Mucosa of descending colon (tissue), 3 donors: ENCODE measurements at places on chromosomes 2 and 18. TPM values are rescaled to one million over a fixed set of nuclear protein-coding genes. Genes with fewer than 3 reads are reported as not detected.

Gene VWC2L
- total RNA-seq, result not detected

Gene CRYGC
- not detected for total RNA-seq

Gene SERTAD2
- total RNA-seq, result 17.3 TPM

Gene FAM110C
- 33.6 TPM for total RNA-seq

Gene SCYGR4
- total RNA-seq, result not detected

Gene HOXD12
- total RNA-seq, result not detected

Gene TUBA4B
- total RNA-seq, result not detected

Gene HOXD10
- total RNA-seq, result 1.8 TPM

Gene ATP8B1
- total RNA-seq, result 175 TPM

Gene ALKAL2
- total RNA-seq, result 2.2 TPM

Gene CRYBA2
- total RNA-seq, result 5.0 TPM

Gene DUSP2
- 1.5 TPM for total RNA-seq

Gene REG1A
- total RNA-seq, result 885 TPM

Gene SIGLEC15
- not detected for total RNA-seq

Gene TWIST2
- 3.1 TPM for total RNA-seq

Gene NEURL3
- total RNA-seq, result 2.3 TPM

Gene TEX44
- not detected for total RNA-seq

Gene TMEM247
- total RNA-seq, result not detected

Gene G6PC2
- total RNA-seq, result not detected

Gene KLHL30
- 0.17 TPM for total RNA-seq

Gene MYO1B
- 64.8 TPM for total RNA-seq

Gene C2orf81
- total RNA-seq, result 0.53 TPM

Gene ANKRD53
- total RNA-seq, result 0.23 TPM
